T-helper 1 cell treated with Interleukin-12 subunit alpha and Interleukin-12 subunit beta and Interleukin-4 antibody, amounts not matched to agents 30 ng/mL and 1 ng/mL, for 36 hours (primary cell): ENCODE measurements at places on chromosomes 1 and 21. TPM values are rescaled to one million over a fixed set of nuclear protein-coding genes. Genes with fewer than 3 reads are reported as not detected.

Gene OR6N1
- total RNA-seq, result not detected in 2 replicates

Gene NECTIN4
- not detected in 2 replicates for total RNA-seq

Gene MPL
- total RNA-seq, result not detected in 2 replicates

Gene AGBL4
- total RNA-seq, result not detected in 2 replicates

Gene CACNA1S
- total RNA-seq, result not detected in 2 replicates

Gene RGSL1
- total RNA-seq, result not detected in 2 replicates

Gene SPRR1B
- total RNA-seq, result not detected in 2 replicates

Gene GJC2
- 0.88 and 1.0 TPM in 2 replicates for total RNA-seq

Gene ACTL8
- total RNA-seq, result not detected in 2 replicates

Gene CYB561D1
- 22.5 and 24.1 TPM in 2 replicates for total RNA-seq

Gene EDN2
- total RNA-seq, result not detected in 2 replicates

Gene PTPN7
- total RNA-seq, result 302 and 313 TPM in 2 replicates

Gene SIK1
- total RNA-seq, result 7.4 and 7.5 TPM in 2 replicates

Gene MYOG
- not detected in 2 replicates for total RNA-seq

Gene ZSCAN20
- total RNA-seq, result 2.1 and 2.2 TPM in 2 replicates

Gene KCNK1
- total RNA-seq, result 1.2 and 1.3 TPM in 2 replicates

Gene LCE1B
- not detected in 2 replicates for total RNA-seq

Gene ADAMTS5
- total RNA-seq, result not detected in 2 replicates

Gene LENEP
- 0.93 and 0.98 TPM in 2 replicates for total RNA-seq

Gene C1orf146
- total RNA-seq, result not detected in 2 replicates

Gene TDRD10
- not detected in 2 replicates for total RNA-seq

Gene ECM1
- 1.4 and 1.8 TPM in 2 replicates for total RNA-seq

Gene BATF3
- 65.8 and 75.3 TPM in 2 replicates for total RNA-seq

Gene ADAMTS4
- total RNA-seq, result 2.2 and 2.4 TPM in 2 replicates

Gene CLEC20A
- not detected in 2 replicates for total RNA-seq

Gene OXCT2
- 0.22 TPM in 1 of 2 replicates, not detected in the other for total RNA-seq

Gene OR2L5
- not detected in 2 replicates for total RNA-seq

Gene RNU1-3
- 2,156 and 2,251 TPM in 2 replicates for total RNA-seq

Gene SELENBP1
- total RNA-seq, result not detected in 2 replicates

Gene MTARC1
- not detected in 2 replicates for total RNA-seq

Gene POU2F1
- total RNA-seq, result 16.6 and 20.0 TPM in 2 replicates

Gene INSRR
- 0.63 and 0.81 TPM in 2 replicates for total RNA-seq

Gene PGLYRP3
- total RNA-seq, result not detected in 2 replicates

Gene CCDC17
- total RNA-seq, result 4.7 and 5.3 TPM in 2 replicates

Gene BACE2
- 1.2 and 1.9 TPM in 2 replicates for total RNA-seq

Gene GCSAML
- total RNA-seq, result not detected in 2 replicates

Gene PGLYRP4
- total RNA-seq, result not detected in 2 replicates

Gene CRABP2
- 1.7 and 1.8 TPM in 2 replicates for total RNA-seq

Gene LCE2C
- not detected in 2 replicates for total RNA-seq

Gene SERINC2
- total RNA-seq, result 0.10 and 0.29 TPM in 2 replicates

Gene KRTAP25-1
- total RNA-seq, result not detected in 2 replicates

Gene SRGAP2B
- total RNA-seq, result 43.2 and 48.0 TPM in 2 replicates

Gene B3GALT2
- total RNA-seq, result 2.1 and 2.9 TPM in 2 replicates

Gene HES5
- not detected in 2 replicates for total RNA-seq

Gene FCRL4
- total RNA-seq, result not detected in 2 replicates

Gene GFI1
- total RNA-seq, result 92.4 and 94.5 TPM in 2 replicates

Gene SHISA4
- 1.8 and 2.2 TPM in 2 replicates for total RNA-seq

Gene NECAP2
- total RNA-seq, result 150 and 154 TPM in 2 replicates

Gene CYP4A11
- not detected in 2 replicates for total RNA-seq

Gene STYXL2
- total RNA-seq, result not detected in 2 replicates

Gene RASSF5
- 248 and 252 TPM in 2 replicates for total RNA-seq

Gene RAB7B
- total RNA-seq, result not detected in 2 replicates

Gene SCNM1
- 66.5 and 74.8 TPM in 2 replicates for total RNA-seq

Gene ETV3L
- not detected in 2 replicates for total RNA-seq

Gene UBAP2L
- 223 and 230 TPM in 2 replicates for total RNA-seq
